HS-5 (cell line): ENCODE measurements at places on chromosomes 2 and 18.

- DNase-seq: no peak
Observed at GRCh38 chr2:72515696-72516095, 310.1 kb downstream of the EXOC6B start.

DNA sequence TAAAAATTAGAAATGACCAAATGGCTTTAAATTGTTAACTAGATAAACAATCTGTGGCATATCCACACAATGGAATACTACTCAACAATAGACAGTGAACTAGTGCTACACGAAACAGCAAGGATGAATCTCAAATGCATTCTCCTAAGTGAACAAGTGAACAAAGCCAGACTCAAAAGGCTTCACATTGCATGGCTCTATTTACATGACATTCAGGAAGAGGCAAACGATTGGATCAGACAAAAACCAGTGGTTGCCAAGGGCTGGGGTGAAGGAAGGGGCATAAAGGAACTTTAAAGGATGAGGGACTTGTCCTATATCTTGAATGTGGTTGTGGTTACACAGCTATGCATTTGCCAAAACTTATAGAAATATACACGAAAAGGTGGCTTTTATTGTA lies 184.3 kb downstream of the RPIA start:
- DNase-seq: no peak

DNA sequence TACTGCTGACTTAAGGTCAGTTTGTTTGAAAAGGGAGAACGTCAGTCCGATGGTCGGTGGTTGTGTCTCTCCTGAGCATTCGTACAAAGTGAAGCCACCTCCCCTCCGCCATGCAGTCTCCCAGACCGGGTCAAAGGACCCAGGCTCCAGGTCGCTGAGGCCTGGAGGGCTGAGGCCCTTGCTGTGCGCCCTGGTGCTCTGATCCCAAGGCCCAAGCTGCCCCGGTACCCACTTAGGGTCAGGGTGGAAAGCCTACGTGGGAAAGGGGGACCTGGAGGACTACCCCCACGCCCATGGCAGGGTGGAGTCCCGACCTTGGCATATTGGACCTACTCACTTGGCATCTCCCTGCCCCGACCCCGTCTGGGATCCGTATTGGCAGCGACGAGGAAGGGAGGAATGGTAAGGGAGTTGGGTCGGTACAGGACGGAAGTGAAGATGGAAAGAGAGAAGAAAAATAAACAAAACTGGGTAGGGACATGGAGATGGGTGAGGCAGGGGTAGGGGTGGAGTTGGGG lies 8.0 kb upstream of the SIX3 start:
- no peak for DNase-seq

DNA sequence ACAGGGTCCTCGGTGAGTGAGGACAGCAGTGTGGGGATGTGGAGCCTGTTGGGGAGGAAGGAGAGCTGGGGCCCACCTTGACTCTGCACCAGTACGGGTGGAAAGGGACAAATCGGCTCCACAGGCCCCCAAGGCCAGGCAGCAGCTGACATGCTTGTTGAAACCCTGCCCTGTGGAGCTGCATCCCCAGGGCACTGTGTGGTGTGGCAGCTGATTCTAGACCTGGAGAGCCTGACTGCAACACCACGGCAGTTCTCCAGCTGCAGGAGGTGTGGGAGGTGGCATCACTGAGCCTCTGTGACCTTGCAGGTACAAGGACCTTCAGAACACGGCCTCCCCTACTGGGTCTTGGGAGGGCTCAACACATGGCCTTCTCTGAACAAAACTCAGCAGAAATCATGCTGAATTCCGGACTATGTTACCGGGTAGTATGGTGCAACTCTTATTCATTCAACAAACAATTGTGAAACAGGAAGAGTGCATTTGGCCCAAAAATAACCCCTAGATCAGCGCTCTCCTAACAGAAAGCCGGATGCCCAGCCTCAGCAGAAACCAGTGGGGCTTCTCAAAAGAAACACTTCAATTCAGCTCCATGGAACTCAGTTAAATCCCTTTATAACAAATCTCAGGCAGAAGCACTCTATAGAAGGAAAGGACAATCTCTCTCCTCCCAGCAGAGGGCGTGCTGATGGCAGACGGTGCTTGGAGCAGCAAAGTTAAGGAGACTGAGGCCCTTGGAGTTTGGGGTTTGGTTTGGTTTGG lies 104.4 kb upstream of the SALL3 start:
- no peak for DNase-seq

DNA sequence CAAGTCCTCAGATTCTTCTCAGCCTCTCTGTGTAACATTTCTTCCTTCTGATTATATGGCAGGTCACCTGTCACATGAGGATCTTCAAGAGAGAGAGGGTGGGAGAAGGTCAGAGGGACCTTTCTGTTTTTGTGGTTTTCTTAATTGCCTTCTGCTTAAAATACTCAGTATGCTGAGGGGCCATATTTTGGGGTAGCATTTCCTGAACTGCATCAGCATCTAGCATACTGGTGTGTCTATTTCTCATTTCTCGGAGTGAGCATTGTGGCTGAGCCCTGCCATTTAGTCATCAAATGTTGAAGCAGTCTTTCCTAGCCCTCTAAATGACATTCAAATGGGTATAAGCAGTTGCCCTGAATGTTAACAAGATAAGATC lies 162.7 kb downstream of the MYO3B start:
- DNase-seq: no peak
